Karpas-422 (cell line): ENCODE measurements at places on chromosomes 2 and 18. TPM values are rescaled to one million over a fixed set of nuclear protein-coding genes. Genes with fewer than 3 reads are reported as not detected.

The NOSTRIN gene
- total RNA-seq = not detected in 2 replicates

DNA sequence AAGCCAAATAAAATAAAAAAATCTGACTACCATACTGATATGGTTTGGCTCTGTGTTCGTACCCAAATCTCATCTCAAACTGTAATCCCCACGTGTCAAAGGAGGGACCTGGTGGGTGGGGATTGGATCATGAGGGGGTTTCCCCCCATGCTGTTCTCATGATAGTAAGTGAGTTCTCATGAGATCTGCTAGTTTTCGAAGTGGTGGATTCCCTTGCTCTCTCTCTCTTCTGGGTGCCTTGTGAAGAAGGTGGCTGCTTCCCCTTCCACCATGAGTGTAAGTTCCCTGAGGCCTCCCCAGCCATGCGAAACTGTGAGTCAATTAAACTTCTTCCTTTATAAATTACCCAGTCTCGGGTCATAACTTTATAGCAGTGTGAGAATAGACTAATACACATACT lies 123.8 kb upstream of the WDSUB1 start:
- H3K4me3 ChIP-seq = no peak overlapping the region
- H3K4me1 ChIP-seq = no peaks in the 10 kb centered on the region
- no peak for DNase-seq
- H3K27ac ChIP-seq = no peak overlapping the region
- no peaks in the 10 kb centered on the region for H3K27me3 ChIP-seq

DNA sequence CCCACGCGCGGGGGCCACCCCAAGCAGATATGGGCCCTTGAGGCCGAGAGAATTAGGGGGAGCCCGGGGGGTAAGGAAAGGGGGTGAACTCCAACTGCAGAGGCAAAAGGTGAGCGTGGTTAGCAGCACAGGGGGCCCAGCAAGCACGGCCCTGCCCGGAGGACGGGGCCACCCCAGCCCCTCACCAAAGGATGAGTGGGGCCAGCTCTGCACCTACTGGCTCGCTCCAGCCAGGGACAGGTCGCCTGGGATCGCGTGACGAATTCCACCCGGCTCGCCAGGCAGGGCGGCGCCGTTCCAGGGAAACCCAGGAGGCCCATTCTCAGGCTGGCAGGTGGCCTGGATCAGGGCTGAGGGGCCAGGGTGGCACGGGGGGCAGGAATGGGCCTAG lies 38.6 kb downstream of the BIN1 start:
- DNase-seq = no peak
- H3K4me1 ChIP-seq = 0 out of 2 replicates have a peak, but pooled peaks cover 2% of the 10 kb centered on the region
- no peak overlapping the region for H3K27ac ChIP-seq
- no peak overlapping the region for H3K4me3 ChIP-seq
- H3K27me3 ChIP-seq = no peaks in the 10 kb centered on the region

DNA sequence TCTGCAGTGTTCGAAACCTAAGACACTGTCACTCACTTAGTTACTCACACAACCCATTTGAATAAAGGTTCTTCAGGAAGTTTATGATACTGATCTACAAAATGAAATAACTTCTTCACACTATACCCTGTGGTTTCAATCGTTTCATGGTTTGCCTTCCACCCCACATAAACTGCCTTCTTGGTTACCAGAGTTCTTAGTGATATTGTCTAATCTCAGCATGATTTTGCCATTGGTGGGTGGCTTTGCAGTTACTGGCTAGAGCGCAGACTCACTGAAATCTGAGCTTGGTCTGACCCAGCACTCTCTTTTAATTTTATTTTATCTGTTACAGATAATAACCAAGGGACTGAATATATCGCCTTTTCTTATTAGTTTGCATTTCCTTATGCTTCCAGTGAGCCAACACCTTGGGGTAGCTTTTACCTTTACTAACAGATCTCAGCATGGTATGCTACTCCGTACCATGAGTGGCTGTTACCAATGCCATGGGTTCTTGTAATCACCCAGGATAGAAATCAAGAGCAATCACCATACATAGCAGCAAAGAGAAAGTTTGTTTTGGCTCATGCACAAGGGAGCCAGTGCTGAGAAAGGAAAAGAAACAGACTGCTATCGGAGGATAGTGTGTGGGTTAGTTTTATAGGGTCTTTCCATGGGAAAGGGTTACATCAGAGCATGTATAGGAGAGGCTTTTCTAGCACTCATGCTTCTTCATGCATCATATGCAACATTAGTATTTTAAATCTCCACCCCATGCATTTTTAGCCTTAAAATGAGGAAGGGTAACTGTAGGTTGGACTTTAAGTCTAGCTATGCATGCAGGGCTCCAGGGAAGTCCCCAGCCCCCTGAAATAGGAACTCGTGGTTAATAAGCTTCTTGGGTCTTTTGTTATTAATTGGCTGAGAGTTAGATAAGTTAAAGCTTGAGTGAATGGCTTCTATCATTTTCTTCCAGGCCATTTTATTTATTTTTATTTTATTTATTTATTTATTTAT lies 33.3 kb downstream of the ANXA4 start:
- H3K4me1 ChIP-seq = no peaks in the 10 kb centered on the region; the same call in 1 of the 2 replicates
- no peak overlapping the region for H3K4me3 ChIP-seq
- no peaks in the 10 kb centered on the region for H3K27me3 ChIP-seq
- DNase-seq = no peak
- no peaks in the 10 kb centered on the region for H3K36me3 ChIP-seq
- H3K27ac ChIP-seq = no peak overlapping the region
